ENCODE measurements at places on chromosomes 4 and X.

- no peak for DNase-seq
These were observed 341.4 kb downstream of the GUCY2F start for GRCh38 chrX:109140463-109140862.

DNA sequence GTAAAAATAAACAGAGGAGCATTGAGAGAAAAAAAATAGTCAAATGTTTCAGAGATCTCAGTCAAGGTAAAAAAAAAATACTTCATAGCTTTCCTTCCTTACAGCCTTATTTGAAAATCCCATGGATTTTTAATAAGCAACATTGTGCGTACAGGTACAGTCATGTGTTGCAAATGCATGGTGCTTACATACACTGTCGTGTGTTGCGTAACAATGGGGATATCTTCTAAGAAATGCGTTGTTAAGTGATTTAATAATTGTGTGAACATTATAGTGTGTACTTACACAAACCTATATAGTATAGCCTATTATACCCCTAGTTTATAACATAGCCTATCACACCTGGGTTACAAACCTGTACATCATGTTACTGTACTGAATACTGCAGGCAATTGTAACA is 172.0 kb downstream of the UGT8 start:
- DNase-seq: no peak

DNA sequence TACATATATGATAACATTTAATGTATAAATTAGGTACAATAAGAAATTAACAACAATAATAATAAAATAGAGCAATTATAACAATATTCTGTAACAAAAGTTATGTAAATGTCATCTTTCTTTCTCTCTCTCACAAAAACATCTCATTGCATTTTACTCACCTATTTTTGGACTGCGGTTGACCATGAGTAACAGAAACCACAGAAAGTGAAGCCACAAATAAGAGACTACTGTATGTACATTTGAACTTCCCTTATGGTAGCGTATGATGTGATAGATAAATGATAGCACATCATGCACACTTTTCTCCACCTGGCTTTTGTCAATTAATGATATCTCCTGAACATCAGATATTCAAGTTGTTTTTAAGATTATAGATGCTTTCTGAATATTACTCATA is 80.5 kb downstream of the HNRNPD start:
- no peak for DNase-seq

- no peak for DNase-seq
These were observed 11.2 kb downstream of the ADAM29 start for GRCh38 chr4:174929346-174929745.

DNA sequence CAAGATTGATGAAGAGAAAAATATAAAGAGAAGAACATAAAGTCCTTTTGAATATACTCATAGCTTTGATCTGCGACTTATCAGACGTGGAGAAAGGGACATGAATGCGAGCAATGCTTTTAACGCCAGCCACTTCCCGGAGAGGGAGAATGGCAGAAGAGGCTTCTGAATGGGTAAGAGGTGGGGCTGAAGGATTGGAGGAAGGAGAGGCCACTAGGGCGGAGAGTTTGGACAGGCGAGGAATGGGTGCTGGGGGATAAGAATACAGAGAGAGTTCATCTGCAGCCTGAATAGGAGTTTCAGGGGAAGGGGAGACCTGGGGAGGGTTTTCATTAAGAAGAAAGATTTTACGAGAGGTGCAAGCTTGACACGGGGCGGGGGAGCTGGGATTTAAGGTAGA is 2534.9 kb downstream of the PCDH7 start:
- no peak for DNase-seq

DNA sequence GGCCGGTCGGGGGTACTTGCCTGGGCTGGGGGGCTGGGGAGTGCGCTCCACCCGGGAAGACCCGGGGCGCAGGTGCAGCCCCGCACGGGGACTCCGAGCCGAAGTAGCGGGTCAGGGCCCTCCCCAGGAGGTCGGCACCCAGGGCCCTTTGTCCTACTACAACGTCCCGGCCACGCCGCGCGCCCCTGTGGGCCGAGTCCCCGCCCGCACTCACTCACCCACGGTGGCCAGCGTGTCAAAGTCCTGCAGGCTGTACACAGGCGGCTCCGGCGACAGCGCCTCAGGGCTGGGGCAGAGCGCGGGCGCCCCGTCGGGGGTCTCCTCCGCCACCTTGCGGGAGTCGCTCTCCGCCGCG is 602 bp downstream of the PRKX start:
- DNase-seq: no peak

DNA sequence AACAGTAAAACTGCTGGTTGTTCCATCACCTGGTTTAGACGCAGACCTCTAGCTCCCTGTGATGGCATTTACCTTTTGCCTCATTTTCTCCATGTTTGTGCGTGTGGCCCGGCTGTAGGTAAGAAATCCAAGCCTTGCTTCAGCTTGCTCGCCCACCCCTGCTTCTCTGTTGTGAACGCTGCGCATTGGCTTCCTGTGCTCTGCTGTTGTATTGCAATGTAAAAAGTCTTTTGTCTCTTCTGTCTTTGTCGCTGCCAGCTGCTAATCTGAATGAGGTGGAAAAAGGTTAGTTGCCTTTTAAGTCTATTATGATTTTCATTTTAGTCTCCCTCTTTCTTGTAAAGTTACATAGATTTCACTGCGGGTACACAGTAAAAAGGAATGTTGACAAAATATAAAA is 127.3 kb upstream of the PACRGL start:
- DNase-seq: no peak

DNA sequence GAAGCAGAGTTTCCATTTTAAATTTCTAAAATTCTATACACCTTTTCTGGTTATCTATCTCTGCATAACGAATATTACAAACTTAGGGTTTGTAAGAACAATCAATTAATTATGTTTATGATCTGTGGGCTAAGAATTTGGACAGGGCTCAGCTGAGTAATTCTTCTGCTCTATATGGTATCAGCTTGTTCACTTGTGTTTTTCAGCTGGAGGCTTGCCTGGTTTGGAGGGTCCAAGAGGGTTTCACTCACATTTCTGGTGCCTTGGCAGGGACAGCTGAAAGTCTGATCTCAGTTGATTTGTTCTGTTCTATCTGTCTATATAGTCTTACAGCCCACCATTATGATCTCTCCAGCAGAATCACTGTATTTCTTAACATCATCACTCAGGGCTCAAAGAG is 57.8 kb upstream of the ADGRA3 start:
- DNase-seq: no peak

DNA sequence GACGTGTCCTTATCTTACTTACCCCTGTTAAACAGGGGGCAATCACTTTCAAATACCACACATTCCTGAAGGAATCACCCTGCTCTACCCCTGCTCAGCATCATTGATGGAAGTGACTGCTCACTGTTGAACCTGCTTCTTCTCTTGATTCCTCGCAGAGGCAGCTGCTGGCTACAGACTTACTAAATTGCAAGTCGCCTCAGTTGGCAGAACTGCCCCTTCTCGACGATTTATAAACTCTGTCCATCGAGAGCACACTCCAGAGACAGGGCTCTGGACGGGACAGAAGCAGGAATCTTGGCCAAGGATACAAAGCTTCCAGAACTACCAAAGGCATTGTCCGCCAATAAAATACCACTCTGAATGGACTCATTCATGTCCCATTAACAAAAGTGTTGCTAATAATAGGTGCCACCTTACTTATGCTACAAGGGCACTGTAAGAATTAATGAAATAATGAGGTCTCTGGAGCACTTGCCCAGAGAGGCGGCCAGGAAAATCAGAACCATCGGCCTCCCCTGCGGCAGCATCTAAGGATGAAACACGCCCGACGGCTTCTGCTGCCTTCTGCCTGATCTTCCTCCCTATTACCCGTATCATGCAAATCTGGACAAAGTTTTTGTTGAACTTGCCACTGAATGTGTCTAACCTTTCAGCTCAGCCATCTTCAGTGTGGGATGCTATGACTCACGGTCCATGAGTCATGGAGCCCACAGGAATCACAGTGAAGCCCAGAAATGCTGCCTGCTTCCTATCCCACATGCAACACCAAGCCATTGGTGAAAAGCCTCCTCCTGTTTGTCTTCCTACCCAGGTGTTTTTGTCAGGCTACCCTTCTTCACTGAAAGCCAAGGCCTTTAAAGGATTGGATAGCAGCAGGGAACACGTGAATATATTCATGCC is 164.9 kb downstream of the MAML3 start:
- DNase-seq: peak; percentile 81

DNA sequence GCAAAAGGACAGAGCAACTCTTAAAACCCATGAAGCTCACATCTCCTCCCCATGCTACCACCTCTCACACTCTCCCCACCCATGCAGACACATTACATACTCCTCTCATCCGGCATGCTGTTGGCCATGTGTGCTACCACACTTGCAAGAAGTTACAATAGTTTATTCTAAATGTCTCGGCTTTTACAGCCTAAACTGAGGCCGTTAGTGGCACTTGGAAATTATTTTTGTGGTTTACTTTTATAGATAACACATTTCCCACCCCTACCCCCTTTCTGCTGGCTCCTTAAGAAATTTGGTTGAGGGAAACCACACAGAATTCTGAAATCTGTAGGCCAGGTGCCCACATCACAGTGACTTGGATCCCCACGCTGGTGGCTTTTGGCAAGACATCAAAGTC is 141.1 kb upstream of the HHIP start:
- DNase-seq: no peak

DNA sequence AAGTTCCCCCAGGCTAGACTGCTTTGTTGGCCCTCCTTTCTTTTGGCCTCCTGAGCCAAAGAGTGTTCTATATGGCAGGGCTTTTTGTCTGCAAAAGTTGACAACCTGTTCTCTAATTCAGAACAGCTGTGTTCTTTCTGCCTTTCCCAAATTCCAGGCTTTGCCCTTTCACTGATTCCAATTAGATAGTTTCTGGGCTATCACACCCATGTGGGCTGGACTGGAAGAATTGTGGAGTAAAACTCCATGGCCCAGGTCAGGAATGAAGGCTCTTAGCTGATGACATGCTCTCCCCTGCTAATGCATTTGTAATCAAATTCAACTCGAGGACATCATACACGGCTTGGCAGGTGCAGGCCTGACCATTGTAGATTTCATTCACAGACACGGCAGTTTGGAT is 19.4 kb downstream of the BMP3 start:
- no peak for DNase-seq

DNA sequence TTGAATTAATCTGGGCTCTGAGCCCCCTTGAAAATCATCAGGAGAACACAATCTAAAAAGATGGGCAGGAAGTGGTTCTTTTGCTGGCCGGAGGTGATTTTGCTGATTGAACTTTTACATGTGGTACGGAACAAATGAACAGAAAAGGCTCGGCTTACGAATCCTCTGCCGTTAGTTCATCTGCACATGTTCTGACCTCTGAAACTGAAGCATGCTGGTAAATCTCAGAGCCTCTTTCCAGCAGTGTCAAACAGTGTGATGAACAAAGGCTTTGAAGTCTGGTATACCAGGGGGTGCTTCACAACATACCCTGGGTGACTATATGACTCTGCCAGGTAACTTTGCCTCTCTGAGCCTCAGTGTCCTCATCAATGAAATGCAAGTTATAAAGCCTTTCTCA is 194.2 kb upstream of the C1QTNF7 start:
- DNase-seq: no peak

- no peak for DNase-seq
These were observed 94.2 kb downstream of the PPP3CA start for GRCh38 chr4:101253121-101253520.

GRCh38 chr4:44927399-44928380 is 201.3 kb upstream of the GNPDA2 start:
- DNase-seq: no peak

DNA sequence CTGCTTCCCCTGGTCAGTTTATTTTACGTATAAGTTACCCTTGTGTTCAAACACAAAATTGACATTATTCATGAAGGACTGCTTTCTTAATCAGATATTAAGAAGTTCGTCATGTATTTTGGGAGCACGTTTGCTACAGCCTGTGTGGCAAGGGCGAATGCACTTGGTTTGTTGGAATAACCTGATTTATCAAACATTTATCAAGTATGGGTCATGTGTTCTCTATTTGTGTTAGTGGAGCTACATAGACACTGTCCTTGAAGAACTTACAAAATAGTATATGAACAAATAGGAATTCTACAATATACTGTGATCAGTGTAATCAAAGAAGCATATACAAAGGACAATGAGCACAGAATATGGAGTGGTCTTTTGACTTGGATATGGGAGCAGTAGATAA is 22.4 kb downstream of the RAB33B start:
- DNase-seq: no peak

- no peak for DNase-seq
These were observed 97.3 kb downstream of the COL25A1 start for GRCh38 chr4:109205186-109205585.

GRCh38 chr4:98505992-98506391 is 152.4 kb downstream of the TSPAN5 start:
- DNase-seq: no peak

DNA sequence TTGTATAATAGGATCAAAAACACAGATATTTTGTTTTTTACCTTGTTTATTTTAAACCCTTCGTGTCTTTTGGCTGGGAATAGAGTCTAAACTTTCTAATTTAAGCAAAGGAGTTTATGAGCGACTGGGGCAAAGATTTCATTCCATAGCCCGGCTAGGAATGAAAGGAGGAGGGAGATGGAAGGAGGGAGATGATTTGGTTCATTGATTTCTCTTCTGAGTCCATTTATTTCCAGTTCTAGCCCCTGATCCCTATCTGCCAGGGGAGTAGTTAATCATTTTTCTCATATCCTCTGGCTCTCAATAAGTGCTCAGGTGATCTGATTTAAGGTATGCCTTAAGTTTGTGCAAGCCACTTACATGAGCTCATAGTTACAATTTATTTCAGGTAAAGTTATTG is 120.0 kb downstream of the SPRY1 start:
- no peak for DNase-seq

GRCh38 chr4:82561786-82562563 is at the start of gene TMEM150C:
Gene TMEM150C (minus strand): TSS chr4:82561988. CDS start chr4:82504657, 57,331 bp downstream.
- DNase-seq: peak; percentile 11

GRCh38 chr4:181224852-181225251 is 1018.4 kb upstream of the TENM3 start:
- DNase-seq: no peak

All from hepatic stellate cell (primary cell).